ENCODE measurements at places on chromosomes 1 and 21. TPM values are rescaled to one million over a fixed set of nuclear protein-coding genes. Genes with fewer than 3 reads are reported as not detected.

NLRP3 gene
- total RNA-seq, result not detected

PIGV gene
- 7.0 TPM for total RNA-seq

DNA sequence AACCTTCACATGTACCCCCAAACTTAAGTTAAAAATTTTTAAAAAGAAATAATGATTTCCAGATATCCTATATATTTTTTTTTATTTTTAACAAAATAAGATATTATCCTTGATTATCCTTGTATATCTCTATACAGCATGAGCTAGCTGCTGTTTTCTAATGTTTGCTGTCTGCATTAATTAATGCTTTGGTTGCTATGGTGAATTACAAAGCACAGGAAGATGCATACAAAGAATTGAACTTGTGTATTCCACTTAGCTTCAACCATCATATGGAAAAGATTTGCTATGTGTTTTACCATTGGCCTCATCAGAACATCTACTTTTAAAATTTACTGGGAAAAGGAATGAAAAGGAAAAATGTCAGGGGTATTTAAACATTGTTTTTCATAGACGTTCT lies 35.4 kb downstream of the VPS45 start:
- no peaks in the 10 kb centered on the region for H3K27me3 ChIP-seq
- no peaks in the 10 kb centered on the region for H3K4me1 ChIP-seq
- H3K27ac ChIP-seq, result no peak overlapping the region
- DNase-seq, result no peak

- H3K27me3 ChIP-seq, result no peaks in the 10 kb centered on the region
- no peaks in the 10 kb centered on the region for H3K4me1 ChIP-seq
- DNase-seq, result no peak
- no peaks in the 10 kb centered on the region for H3K36me3 ChIP-seq
- no peak overlapping the region for H3K27ac ChIP-seq
Measured at GRCh38 chr1:215003686-215004085, 78.9 kb upstream of the KCNK2 start.

DNA sequence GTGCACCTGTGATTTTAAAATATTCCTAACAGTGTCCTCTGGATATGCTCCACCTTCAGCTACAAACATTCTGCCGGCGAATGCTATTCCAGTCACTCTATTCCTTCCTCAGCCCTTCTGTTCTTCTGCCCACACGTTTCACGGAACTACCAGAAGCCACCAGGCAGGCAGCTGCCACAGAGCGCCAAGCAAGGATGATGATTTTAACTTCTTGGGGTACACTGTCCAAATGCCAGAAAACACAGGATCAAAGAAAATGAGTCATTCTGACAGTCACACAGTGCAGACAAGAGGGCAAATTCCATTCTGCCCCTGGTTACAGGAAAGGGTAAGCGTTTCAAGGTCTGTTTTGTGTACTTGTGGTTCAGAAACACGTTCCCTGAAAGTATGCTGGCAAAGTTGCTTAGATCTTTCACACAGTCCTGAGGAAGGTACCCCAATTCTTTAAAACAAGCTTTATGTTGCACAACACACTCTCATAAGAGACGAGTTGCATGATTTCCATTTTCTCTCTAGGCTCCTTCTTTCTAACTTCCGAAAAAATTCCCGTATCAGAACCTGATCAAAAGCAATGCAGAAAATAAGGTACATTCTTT lies 508.3 kb upstream of the PKN2 start:
- DNase-seq, result no peak
- no peak overlapping the region for H3K4me3 ChIP-seq
- H3K27me3 ChIP-seq, result no peaks in the 10 kb centered on the region

- H3K27me3 ChIP-seq, result peaks cover 54% of the 10 kb centered on the region
- H3K4me1 ChIP-seq, result peaks cover 8% of the 10 kb centered on the region
- peak overlapping the region; percentile 58 for H3K4me3 ChIP-seq
Measured at GRCh38 chr21:41763398-41763931, 3.4 kb downstream of the RIPK4 start.

GRCh38 chr1:89363196-89363595 lies 663 bp upstream of the GBP6 start:
- no peak overlapping the region for H3K4me3 ChIP-seq
- no peaks in the 10 kb centered on the region for H3K4me1 ChIP-seq
- H3K27me3 ChIP-seq, result no peaks in the 10 kb centered on the region
- H3K27ac ChIP-seq, result no peak overlapping the region
- H3K36me3 ChIP-seq, result no peaks in the 10 kb centered on the region

All from H9 (cell line).